Activated B cell treated with CpG ODN at 0.5 μM for 24 hours (primary cell): ENCODE measurements at places on chromosomes 2 and 18.

DNA sequence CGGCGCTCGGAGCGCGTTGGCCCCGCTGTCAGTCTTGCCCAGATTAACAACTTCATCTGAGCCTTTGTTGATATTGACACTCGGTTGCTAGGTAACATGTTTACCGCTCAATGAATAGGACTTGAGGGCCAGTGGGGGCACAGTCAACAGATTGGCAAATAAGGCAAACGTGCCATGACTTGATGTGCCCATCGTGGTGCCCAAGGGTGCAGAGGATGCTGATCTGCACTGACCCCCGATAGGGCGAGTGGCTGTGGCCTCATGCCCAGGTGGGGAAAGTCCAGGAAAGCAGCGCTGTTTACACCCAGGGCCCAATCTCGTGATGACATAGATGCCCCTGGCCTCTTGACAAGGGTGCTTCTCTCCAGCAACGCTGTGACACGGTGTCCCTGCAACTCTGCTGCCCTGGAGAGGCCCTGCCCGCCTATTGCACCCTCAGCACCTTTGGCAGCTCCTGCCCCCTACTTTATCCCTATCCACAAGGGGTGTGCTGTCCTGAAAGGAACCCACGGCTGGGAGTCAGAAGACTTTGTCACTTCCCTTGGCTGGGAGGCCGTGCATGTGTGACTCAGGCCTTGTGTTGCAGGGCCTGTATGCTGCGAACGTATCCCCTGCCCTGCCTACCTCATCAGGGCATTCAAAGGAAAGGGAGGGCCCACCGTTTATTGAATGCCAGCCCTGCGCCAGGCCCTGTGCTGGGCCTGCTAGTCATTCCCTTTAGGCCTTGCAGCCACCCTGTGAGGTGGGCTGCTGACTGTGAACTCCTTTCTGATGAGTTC is 158.0 kb downstream of the INHBB start:
- DNase-seq = no peak

- DNase-seq = no peak
Measured at GRCh38 chr2:19536136-19536535, 177.7 kb upstream of the OSR1 start.

DNA sequence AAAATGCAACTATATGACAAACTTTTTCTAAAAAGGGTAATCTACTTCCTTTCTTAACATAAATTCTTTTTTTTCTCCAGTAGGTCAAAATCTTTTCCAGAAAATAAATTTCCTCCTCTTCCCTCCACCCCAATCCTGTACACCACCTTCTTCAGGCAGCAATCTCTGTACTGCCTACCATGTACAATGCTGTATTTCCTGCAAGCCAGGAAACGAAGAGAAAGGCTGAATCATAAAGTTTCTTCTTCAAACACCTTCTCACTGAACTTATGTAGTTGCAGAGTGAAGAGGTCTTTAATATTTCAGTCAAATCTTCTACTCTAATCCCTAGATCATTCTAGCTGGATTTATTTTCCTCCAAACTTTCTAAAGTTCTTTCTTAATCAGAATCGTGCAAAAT is 18.2 kb upstream of the C2orf66 start:
- no peak for DNase-seq

DNA sequence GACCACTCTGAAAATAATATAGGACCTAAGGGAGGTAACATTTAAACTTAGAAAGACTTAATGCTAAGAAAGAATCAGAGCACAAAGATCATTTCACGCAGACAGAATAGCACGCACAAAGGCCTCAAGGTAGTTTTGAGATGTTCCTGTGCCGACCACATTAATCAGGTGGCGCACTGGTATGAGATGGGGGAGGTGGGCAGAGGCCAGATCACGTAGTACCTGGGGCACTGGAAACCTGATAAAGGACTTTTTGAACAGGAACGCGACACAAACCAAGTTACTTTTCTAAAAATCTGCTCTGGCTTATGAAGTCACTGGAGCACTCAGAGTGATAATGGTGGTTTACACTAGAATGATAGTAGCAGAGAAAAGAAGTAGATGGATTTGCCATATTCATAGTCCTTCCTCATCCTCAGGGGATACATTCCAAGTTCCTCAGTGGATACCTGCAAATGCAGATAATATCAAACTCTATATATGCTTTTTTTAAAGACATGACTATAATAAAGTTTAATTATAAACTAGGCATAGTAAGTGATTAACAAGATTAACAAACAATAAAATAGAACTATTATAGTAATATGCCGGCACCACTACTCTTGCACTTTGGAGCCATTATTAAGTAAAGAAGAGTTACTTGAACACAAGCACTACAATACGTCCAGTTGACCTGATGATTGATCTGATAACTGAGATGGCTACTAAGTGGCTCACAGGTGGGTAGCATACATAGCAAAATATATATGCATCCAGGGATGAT is 42.6 kb upstream of the CDCA7 start:
- no peak for DNase-seq

- no peak for DNase-seq
Measured at GRCh38 chr18:21763846-21764646, 23.5 kb downstream of the MIB1 start.

- DNase-seq = no peak
Measured at GRCh38 chr2:159155791-159156190, 130.7 kb downstream of the WDSUB1 start.

DNA sequence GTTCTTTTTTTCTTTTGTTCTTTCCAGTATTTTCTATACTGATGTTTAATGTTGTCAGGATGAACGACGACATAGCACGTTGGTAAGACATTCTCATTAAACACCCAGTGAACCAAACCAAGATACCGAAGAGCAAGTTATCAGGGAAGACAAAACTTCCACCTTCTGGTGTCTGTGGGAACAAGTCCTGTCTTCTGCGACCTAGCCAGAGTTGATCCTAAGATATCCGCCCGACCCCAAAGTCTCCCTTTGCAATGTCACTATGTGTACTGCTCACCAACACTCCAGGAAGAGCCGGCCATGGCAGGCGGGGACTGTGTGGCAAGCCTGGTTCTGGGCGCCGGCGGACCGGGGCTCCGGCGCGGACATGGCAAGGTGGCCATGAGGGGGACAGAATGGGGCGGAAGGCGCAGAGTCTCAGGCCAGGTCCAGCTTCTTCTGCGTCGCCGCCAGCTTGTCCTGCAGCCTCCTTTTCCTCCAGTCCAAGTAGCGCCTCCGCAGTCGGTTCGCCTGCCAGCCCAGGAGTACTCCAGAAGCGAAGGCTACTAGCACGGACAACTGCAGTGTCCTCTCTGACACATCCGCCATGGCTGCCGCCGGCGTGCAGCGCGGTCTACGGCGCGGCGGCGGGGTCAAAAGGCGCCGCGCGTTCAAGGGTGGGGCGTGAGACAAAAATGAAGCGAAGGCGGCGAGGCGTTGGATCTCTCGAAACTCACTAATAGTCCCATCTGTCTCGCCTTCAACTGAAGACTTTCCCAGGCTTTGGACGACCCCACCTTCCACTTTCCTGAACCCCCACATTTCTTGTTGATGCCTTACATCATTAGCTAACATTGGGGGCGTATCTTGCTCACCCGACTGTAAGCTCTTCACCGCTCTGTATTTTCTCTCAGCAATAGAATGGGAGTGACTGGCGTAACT is at the start of gene MTLN:
Gene MTLN (minus strand): TSS at position 610 of the 921 bp plus-strand sequence. CDS start 22 bp downstream, at position 588.
- DNase-seq = peak; percentile 68

DNA sequence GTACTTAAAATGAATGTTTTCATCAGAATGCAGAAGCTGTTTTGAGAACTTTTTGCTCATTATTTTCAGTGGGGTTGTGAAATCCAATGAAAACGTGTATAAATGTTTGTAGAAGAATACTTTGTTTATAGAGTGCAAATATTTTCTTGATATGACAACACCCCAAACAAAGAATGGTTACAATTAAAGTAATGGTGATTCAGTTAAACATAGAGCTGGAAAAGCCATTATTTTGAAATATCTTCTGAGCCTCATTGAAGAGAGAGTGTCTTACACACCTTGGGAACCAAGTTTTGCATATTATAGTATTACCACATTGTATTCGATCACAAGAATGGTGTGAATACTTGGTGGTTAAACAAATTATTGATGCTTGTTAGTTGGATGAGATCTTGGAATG is 48.7 kb downstream of the SPTBN1 start:
- no peak for DNase-seq

- no peak for DNase-seq
Measured at GRCh38 chr2:222451224-222451674, 26.9 kb downstream of the SGPP2 start.

GRCh38 chr2:67752199-67752598 is 310.6 kb downstream of the C1D start:
- no peak for DNase-seq

GRCh38 chr2:101803128-101803527 is 105.6 kb downstream of the MAP4K4 start:
- DNase-seq = no peak

DNA sequence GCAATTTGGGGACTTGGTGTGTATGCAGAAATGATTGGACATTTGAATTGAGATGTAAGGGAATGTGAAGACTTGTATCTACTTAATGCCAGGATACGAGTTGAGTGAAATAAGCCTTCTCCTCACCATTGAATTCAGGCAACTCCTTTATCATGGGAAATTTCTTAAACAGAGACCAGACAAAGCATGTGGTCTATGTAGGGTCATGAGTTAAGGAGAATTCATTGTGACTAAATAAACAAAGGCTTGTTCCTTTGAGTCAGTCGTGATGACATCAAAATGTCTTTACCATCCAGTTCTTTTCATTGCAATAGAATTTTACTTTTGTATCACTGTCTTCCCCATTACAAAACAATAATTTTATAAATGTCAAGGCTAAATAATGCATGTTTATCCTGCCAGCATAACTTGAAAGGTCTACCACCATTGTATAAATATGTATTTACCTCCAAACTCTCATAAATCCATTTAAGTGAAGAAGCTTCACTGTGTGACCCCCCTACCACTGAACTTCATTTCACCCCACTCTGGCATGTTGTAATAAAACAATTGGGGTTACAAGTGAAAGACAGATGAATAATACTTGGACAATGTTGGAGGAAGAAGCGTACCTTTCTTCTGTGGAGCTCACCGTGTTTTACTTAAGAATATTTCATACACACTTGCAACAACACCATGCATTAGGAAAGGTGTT is 149.4 kb downstream of the EPHA4 start:
- no peak for DNase-seq

- no peak for DNase-seq
Measured at GRCh38 chr2:2623939-2624338, 292.9 kb upstream of the MYT1L start.

GRCh38 chr2:43149482-43150107 is 76.8 kb downstream of the ZFP36L2 start:
- no peak for DNase-seq

- DNase-seq = no peak
Measured at GRCh38 chr18:12744103-12744502, 41.3 kb downstream of the PSMG2 start.

DNA sequence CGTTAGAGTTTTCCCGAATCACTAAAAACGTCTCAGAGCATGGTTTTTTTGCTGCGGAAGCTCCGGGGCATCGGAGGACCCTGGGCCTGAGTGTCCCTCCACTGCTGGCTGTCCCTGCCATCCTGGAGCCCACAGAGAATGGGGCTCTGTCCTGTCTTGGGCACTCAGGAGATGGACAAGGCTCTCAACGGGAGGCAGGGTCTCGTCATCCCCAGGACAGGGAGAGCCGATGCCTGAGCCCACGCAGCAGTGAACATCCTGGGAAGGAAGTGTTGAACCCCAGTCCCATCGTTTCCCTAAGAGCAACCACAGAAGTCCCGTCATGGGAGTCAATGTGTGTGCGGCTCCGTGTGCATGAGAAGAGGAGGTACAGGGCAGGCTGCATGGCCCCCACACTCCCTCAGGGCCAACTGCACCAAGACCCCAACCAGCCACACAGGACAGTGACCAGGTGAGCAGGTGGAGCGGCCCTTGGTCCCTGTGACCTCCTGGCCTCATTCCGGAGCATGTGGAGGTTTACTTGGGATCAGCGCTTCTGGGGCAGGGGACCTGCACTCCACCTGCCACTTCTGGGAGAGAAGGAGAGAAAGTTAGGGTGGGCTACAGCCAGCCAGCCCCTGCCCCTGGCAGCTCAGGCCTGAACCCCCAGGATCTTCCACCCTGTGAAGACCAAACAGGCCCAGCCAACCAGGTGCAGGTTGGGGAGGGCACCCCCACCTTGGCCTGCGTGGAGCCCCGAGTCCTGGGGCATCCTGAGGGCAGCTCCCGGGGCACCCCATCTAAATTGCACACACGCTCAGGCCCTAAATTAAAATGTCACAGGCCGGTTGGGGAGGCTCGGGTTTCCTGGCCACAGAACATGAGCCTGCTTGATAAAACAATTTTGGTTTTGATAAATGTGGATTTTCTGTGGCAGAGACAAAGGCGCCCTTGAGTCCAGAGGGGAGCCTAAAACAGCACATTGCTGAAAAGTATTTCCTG is 3.1 kb upstream of the SNED1 start:
- peak; percentile 12 for DNase-seq
